Keratinocyte (primary cell): ENCODE measurements at places on chromosomes 12 and 14. TPM values are rescaled to one million over a fixed set of nuclear protein-coding genes. Genes with fewer than 3 reads are reported as not detected.

OGFOD2 gene
- 6.9 to 14.1 TPM (median 7.9 TPM) in 3 replicates for polyA plus RNA-seq

KIF26A gene
- polyA plus RNA-seq = 0.07 to 0.08 TPM (median 0.07 TPM) in 3 replicates

GRCh38 chr12:52313926-52314325 is 7.3 kb downstream of the KRT83 start:
- peaks cover 1% of the 10 kb centered on the region for H3K4me1 ChIP-seq
- peaks cover 18% of the 10 kb centered on the region for H3K27me3 ChIP-seq
- H3K4me3 ChIP-seq = no peak overlapping the region

- peak; percentile 32 for DNase-seq
- H3K4me1 ChIP-seq = peaks cover 36% of the 10 kb centered on the region
- no peaks in the 10 kb centered on the region for H3K36me3 ChIP-seq
- H3K4me3 ChIP-seq = no peak overlapping the region
- no peaks in the 10 kb centered on the region for H3K27me3 ChIP-seq
Measured at GRCh38 chr14:72545411-72546311, 348.2 kb downstream of the DPF3 start.

CTDSP2 gene
- 39.0 to 75.0 TPM (median 54.6 TPM) in 3 replicates for polyA plus RNA-seq

DNA sequence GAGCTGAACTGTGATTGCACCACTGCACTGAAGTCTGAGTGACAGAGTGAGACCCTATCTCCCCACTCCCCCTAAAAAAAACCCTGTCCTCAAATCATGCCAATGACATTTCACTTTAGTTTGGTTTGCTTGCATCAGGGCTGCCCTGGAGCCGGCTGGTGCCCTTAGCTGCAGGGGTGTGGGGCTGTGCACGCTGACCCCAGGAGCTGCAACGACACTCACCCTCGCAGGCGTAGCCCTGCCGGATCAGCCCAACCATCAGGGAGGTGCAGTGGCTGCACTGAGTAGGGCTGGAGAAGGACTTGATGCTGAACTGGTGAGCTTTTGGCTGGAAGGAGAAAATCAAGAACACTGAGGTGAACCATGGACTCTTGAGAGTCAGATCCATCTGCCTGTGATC is 29.8 kb downstream of the AMN start:
- H3K27ac ChIP-seq = no peak overlapping the region
- no peak for DNase-seq
- no peaks in the 10 kb centered on the region for H3K4me1 ChIP-seq

DNA sequence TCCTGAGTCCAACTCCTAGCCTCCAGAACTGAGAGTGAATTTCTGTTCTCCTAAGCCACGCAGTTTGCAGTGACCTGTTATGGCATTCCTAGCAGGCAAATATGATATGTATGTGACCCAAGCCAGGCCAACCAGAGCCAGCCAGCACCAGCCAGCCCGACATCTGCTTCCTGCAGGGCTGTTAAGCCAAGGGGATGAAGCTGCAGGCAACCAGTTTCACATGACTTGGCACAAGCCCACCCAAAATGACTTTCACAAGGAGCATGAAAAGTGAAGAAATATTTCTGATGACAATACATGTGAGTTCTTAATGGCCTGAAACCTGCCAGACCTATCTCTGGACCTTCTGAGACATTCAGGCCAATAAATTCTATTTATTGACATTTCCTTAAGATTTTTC is 68.1 kb downstream of the ITPK1 start:
- peaks cover 8% of the 10 kb centered on the region for H3K36me3 ChIP-seq
- H3K27me3 ChIP-seq = no peaks in the 10 kb centered on the region
- no peak overlapping the region for H3K27ac ChIP-seq
- no peak for DNase-seq
- H3K4me3 ChIP-seq = no peak overlapping the region

PROX2 gene
- not detected in 3 replicates for polyA plus RNA-seq

DNA sequence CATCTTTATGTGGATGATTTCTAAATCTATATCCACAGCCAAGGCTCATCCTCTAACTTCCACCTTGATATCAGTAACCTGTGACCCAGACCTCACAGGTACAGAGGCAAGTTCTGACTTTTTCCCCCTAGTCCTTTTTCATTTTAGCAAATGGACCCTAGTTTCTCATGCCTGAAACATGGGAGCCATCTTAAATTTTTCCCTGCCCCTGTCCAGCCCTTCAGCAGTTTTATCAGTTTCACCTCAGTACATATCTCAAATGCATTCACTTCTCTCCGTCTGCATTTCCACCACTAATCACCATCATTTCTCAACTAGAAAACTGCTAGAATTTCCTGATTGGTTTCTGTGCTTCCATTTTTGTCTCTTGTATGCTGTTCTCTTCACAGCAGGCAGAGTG is 79.3 kb downstream of the DIP2B start:
- no peak overlapping the region for H3K4me3 ChIP-seq
- peaks cover 4% of the 10 kb centered on the region for H3K36me3 ChIP-seq
- H3K27ac ChIP-seq = no peak overlapping the region
- H3K27me3 ChIP-seq = no peaks in the 10 kb centered on the region
